ENCODE measurements at places on chromosomes 3 and 15. TPM values are rescaled to one million over a fixed set of nuclear protein-coding genes. Genes with fewer than 3 reads are reported as not detected.
A peak's percentile ranks its signal among the peaks of the same experiment; 100 is the strongest.

GRCh38 chr15:62835762-62836161 lies 206.8 kb upstream of the TPM1 start:
- H3K4me3 ChIP-seq = no peak overlapping the region
- H3K4me1 ChIP-seq = peaks cover 18% of the 10 kb centered on the region

DNA sequence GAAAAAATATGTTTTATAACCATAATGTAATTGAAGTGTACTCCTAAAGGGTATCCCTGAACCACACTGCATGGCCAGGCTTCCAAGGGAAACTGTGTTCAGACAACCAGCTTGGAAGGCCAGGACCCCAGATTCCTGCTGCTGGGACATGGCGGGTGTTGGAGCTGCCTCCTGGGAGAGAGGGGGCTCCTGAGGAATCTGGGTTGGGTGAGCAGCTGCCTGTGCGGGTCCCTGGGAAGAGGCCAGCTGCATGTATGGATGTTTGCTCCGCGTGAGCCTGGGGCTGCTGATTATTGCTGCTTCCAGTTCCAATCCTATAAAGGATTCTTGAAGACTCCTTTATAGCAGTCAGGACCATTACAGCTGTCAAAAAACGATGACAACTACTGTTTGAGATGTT lies 348.6 kb upstream of the ICE2 start:
- H3K4me1 ChIP-seq = no peaks in the 10 kb centered on the region
- DNase-seq = no peak
- H3K27me3 ChIP-seq = no peaks in the 10 kb centered on the region
- H3K4me3 ChIP-seq = no peak overlapping the region
- no peaks in the 10 kb centered on the region for H3K36me3 ChIP-seq

- DNase-seq = no peak
- no peaks in the 10 kb centered on the region for H3K36me3 ChIP-seq
- no peak overlapping the region for H3K27ac ChIP-seq
- H3K27me3 ChIP-seq = no peaks in the 10 kb centered on the region
Observed at GRCh38 chr3:126082362-126083137, 1.4 kb downstream of the SLC41A3 start.

DNA sequence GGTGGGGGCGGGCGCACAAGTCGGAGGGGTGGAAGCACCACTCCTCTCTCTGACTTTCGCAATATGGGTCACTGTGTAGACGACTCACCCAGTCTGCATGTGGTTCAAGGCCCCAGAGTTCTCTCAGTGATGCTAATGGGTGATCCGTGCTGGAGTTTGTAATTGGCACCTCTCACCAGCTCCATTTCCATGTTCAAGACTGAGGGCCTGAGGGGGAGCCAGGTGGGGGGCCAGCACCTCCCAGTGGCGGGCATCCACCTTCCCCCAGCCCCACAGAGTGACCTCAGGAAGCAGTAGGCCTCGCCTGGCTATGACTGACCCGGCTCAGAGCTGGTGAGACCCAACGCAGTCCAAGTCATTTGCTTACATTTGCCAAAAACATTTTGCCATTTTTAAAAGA lies 230.0 kb upstream of the ST8SIA2 start:
- H3K4me3 ChIP-seq = no peak overlapping the region
- peak overlapping the region; percentile 91 for H3K27ac ChIP-seq
- H3K27me3 ChIP-seq = no peaks in the 10 kb centered on the region
- DNase-seq = no peak
- peaks cover 26% of the 10 kb centered on the region for H3K4me1 ChIP-seq

DNA sequence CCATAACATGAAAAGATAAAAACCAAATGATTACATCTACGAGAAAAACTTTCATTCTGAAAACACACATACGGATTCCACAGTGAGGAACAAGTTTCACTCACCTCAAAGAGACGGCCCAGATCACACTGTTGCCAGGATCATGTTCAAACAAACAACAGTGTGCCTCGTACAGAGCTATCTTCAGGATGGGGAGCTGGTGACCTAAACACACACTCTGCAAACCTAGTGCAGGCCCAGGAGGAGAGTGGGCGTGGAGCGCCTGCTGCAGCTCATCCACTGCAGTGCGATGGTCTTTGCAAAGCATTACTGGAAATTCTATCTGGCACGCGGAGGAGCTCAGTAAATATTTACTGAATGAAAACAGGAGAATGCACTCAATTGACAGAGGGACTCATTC lies 38.5 kb downstream of the TAMM41 start:
- H3K4me1 ChIP-seq = peaks cover 4% of the 10 kb centered on the region
- no peaks in the 10 kb centered on the region for H3K27me3 ChIP-seq
- no peaks in the 10 kb centered on the region for H3K36me3 ChIP-seq
- peak overlapping the region; percentile 77 for H3K27ac ChIP-seq
- H3K4me3 ChIP-seq = no peak overlapping the region

- H3K27ac ChIP-seq = no peak overlapping the region
- H3K36me3 ChIP-seq = no peaks in the 10 kb centered on the region
- no peak overlapping the region for H3K4me3 ChIP-seq
- H3K4me1 ChIP-seq = no peaks in the 10 kb centered on the region
- no peak for DNase-seq
Observed at GRCh38 chr3:12931273-12931905, 90.0 kb upstream of the RPL32 start.

GRCh38 chr3:5212628-5213573 lies 25.4 kb downstream of the EDEM1 start:
- H3K27ac ChIP-seq = no peak overlapping the region
- H3K27me3 ChIP-seq = no peaks in the 10 kb centered on the region
- peaks cover 10% of the 10 kb centered on the region for H3K36me3 ChIP-seq

- no peaks in the 10 kb centered on the region for H3K4me1 ChIP-seq
- H3K27ac ChIP-seq = no peak overlapping the region
- H3K4me3 ChIP-seq = no peak overlapping the region
- H3K36me3 ChIP-seq = no peaks in the 10 kb centered on the region
- DNase-seq = no peak
Observed at GRCh38 chr3:195173657-195174056, 97.3 kb downstream of the XXYLT1 start.

- H3K36me3 ChIP-seq = no peaks in the 10 kb centered on the region
- no peak overlapping the region for H3K4me3 ChIP-seq
- H3K4me1 ChIP-seq = no peaks in the 10 kb centered on the region
- H3K27ac ChIP-seq = no peak overlapping the region
Observed at GRCh38 chr3:144380849-144381248, 409.2 kb downstream of the DIPK2A start.

GRCh38 chr15:62895139-62895866 lies 147.2 kb upstream of the TPM1 start:
- H3K4me1 ChIP-seq = peaks cover 25% of the 10 kb centered on the region
- no peaks in the 10 kb centered on the region for H3K27me3 ChIP-seq
- no peak overlapping the region for H3K4me3 ChIP-seq
- no peak for DNase-seq
- H3K36me3 ChIP-seq = no peaks in the 10 kb centered on the region

DNA sequence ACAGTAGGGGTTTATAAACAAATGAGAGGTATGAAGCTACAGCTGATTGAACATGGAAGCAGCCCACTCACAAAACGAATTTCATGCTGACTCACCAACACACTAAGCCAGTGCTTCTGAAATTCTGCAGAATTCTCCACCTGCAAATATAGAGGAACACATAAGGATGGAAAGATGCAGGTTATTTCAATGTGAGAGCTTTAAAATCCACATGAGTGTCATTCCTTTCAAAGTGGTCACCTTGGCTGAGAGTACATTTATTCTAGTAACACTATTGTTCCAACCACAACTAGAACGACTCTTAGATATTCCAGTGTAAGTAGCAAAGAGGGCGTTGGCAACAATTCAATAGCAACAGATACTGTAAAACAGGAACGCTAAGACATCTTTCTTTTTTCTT lies 189.9 kb upstream of the TSC22D2 start:
- H3K4me1 ChIP-seq = peaks cover 16% of the 10 kb centered on the region
- no peaks in the 10 kb centered on the region for H3K27me3 ChIP-seq
- no peaks in the 10 kb centered on the region for H3K36me3 ChIP-seq
- no peak overlapping the region for H3K27ac ChIP-seq

- no peak for DNase-seq
- H3K4me1 ChIP-seq = no peaks in the 10 kb centered on the region
- H3K36me3 ChIP-seq = no peaks in the 10 kb centered on the region
Observed at GRCh38 chr3:25826510-25826909, 36.6 kb downstream of the OXSM start.

- peak; percentile 61 for DNase-seq
- no peak overlapping the region for H3K4me3 ChIP-seq
- H3K27ac ChIP-seq = peak overlapping the region; percentile 53
- no peaks in the 10 kb centered on the region for H3K27me3 ChIP-seq
- no peaks in the 10 kb centered on the region for H3K36me3 ChIP-seq
Observed at GRCh38 chr15:47750030-47750739, 32.9 kb downstream of the SEMA6D start.

DNA sequence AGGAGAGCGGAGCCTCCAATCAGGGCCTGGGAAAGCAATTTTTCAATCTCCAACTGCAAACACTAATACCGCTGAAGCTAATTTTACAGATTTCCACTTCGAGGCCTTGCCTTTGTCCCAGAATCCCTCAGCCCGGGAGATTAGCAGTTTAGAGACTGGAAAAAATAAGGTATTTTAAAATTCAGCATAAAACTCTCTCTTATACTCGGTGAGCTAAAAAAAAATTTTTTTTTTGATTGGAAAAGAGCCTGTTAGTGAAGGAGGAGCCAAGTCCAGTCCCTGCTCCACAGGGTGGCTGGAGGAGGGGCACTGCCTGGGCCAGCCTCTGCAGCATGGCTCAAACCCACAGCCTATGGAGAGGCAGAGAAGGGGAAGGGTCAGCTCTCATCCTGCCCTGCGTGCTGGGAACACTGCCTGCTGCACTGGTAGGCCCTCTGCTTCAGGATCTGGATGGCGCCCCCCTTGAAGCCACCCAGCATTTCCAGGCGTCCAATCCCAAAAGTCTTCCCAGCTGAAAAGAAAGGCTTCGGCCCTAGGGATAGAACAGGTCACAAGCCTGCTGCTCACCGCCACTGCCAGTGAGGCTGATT lies 48.9 kb downstream of the CACNA2D2 start:
- DNase-seq = no peak
- H3K27me3 ChIP-seq = no peaks in the 10 kb centered on the region
- H3K4me1 ChIP-seq = peaks cover 8% of the 10 kb centered on the region
- no peak overlapping the region for H3K4me3 ChIP-seq
- H3K36me3 ChIP-seq = no peaks in the 10 kb centered on the region

The KCNMB3 gene
- 2.6 TPM for total RNA-seq

The SUSD5 gene
- 2.3 TPM for total RNA-seq

The TLNRD1 gene
- 15.6 TPM for total RNA-seq

The SLC33A1 gene
- total RNA-seq = 46.5 TPM
